Erythroblast (primary cell): ENCODE measurements at places on chromosomes 2 and 18.

- DNase-seq: no peak
Observed at GRCh38 chr18:25587545-25587944, 235.6 kb upstream of the ZNF521 start.

DNA sequence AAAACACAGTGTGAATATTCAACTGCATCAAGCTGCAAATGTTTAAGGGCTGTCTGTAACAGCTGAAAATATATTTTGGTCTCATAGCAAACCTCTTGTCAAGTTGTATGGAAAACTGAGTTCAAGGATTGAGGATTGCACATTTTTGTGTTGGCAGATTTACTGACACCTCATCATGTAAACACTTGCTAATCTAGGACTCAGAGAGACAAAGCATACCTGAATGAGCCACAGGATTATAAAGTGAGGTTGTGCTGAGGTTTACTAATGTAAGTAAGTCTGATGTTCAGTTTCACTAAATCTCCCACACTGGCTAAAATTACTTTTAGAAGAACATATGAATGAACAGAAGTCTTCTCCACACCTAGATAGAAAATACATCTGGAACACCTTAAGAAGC lies 1993.1 kb upstream of the CELF4 start:
- no peak for DNase-seq

DNA sequence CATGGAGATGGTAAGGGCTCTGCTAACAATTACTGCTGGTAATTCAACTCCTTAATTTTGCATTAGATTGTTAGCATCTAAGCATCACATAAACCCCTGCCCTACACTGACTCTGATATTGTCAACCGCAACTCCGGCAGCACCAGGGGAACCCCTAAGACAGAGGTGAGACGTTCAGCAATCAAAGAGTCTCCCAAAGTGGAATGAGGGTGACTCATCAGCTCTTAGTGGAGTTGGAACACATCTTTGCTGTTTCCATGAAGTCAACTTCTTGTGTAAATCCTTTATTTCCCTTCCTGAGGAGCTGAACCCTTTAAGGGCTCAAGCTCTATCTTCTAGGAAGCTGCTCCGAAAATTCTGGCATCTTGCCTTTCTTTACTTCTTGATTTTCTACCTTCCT lies 52.1 kb downstream of the ABCG8 start:
- no peak for DNase-seq

DNA sequence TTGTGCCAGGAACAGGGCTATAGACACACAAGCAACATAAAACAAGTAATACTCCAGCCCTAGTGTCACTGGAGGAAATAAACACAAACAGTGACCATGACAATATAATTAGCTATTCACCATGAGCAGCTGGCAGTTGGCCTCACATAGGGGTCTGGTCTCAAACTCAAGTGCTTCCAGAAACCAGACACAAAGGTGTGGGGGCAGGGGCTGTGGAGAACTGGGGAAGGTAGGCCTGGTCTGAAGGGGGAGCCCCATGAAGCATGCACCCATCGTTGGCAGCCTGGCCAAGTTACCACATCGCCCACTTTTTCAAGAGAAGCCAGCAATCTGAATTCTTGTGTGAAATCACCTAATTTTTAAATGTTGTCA lies 49.5 kb upstream of the SP3 start:
- no peak for DNase-seq

GRCh38 chr2:164386231-164386630 lies 235.1 kb downstream of the GRB14 start:
- no peak for DNase-seq

DNA sequence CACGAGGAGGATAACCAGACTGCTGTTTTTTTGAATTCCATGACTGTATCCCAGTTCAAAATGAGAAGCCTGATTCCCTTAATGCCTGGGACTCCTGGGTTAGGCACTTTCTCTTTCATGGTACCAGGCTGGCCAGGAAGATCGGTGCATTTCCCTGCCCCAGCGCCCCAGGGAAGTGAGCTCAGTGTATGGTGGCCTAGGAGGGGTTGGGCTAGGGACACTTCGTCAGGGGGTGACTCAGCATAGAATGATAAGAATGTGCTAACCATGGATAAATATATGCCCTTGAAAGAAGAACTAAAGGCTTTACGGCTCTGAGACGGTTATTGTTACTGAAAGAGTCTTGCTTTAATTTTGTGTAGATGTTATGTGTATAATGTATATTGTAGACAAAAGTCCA lies 27.5 kb upstream of the FAM237A start:
- peak; percentile 52 for DNase-seq

DNA sequence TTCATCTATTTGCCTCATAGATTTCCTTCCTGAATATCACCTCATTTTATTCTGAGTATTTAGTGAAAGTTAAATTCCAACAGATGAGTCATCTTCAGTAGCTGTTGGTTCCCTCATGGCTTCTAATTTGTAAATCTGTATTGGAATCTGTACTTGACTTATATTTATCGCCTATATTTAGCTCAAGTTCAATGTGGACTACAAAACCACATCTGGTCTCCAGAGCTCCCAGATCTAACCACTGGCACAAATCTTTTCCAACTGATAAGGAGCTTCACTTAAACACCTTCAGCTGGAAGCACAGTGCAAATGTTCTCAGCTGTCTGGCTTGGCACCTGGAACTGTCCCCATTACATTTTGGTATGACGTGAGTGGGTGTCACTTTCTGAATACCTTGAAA lies 82.8 kb upstream of the DSEL start:
- DNase-seq: no peak

DNA sequence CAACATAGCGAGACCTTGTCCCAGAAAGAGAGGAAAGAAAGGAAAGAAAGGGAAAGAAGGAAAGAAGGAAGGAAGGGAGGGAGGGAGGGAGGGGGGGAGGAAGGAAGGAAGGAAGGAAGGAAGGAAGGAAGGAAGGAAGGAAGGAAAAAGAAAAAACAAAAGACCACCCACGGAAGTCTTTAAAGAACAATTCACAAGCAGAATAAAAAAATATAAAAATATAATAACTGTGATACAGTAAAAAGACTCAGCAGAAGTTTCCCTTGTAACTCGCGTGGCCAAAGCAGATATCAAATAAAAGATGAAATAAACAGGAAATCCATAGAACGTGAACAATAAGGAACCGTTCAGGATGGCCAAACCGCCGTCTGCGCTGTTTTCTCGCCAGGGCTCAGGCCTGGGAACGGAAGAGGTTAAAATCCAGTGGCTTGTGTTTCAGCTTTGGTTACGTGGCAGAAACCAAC lies 1.2 kb upstream of the SLC1A4 start:
- DNase-seq: no peak

- DNase-seq: no peak
Observed at GRCh38 chr2:7933672-7934071, 748.2 kb upstream of the ID2 start.

- DNase-seq: no peak
Observed at GRCh38 chr2:42696987-42697386, 66.9 kb downstream of the OXER1 start.

- DNase-seq: no peak
Observed at GRCh38 chr18:75977081-75977480, 518.0 kb downstream of the ZNF516 start.

DNA sequence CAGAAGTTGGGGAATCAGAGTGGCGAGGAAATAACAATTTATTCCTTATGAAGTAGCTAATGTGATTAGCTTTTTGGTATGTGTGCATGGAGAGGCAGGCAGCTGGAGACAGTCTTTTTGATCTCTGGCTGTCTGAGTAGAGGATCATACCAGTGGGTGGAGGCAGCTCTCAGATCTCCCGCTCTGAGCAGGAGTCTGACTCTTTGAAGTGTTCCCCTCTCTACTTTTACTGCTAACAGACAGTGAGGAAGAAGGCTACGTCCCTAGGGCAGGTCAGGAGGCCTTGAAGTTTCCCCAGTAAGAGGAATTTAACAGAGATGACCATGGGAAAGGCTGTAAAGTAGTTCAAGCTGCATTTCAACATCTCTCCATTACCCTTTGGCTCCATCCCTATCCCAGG lies 111.9 kb upstream of the REG3A start:
- DNase-seq: no peak
